SK-MEL-5 (cell line): ENCODE measurements at places on chromosomes 3 and 15.

DNA sequence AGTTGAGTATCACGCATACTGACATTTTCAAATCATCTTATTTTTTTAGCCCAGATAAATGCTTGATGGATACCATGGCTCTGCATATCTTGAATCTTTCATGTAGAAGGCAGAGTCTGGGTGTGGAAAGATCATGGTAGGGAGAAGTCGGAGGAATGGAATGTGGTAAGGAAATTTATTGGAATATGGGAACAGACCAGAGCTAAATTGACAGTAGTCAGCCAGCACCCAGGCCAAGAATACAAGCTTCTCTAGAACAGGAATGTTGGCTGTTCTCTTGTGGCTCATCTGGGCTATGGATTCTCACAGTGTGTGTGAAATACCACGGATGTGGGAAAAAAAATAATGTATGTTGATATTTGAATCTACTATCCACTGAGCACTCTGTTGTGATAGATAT is 305.7 kb upstream of the COL8A1 start:
- DNase-seq, result no peak

DNA sequence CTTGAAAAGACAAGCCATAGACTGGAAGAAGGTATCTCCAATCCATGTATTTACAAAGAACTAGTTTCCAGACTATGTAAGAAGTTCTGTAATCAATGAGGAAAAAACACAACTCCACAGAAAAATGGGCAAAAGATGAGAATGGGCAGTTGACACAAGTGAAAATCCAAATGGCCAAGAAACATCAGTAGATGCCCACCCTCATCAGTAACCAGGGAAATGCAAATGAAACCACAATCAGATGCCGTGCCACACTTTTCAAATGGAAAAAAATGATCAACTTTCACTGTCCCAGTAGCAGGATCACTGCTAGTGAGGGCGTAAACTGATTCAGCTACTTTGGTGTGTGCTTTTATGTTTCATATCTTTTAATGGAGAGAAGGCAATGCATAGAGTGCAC is 4.5 kb upstream of the CPEB1 start:
- no peak for DNase-seq

- no peak for DNase-seq
These were observed 182.8 kb upstream of the TOPAZ1 start for GRCh38 chr3:44058868-44059203.

DNA sequence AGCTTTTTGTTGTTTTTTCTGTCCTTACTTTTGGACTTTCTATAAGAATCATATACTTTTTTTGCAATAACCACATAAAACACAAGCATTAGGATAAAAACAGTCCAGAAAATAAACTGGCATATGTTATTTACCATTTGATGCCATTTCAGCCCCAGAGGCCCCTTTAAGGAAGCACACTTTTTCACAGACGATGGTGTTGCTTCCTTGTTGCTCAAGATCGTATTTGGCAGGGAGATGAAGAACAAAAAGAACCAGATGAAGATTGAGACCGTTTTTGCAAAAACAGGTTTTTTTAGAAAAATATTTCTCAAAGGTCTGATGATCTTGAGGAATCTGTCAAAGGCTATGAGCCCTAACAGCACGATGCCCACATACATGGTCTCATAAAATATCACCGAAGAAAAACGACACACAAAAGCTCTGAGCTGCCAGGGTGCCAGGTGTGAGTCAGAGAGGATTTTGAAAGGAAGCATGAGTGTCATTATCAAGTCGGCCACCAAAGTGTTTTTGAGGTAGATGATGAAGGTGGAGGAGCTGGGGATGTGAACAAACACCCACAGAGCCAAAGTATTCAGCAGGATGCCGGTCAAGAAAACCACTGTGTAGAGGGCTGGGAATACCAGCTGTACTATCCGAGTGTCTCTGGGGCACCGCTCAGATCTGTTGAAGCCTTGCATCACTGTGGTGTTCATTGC is 902 bp downstream of the P2RY13 start:
- DNase-seq, result no peak

DNA sequence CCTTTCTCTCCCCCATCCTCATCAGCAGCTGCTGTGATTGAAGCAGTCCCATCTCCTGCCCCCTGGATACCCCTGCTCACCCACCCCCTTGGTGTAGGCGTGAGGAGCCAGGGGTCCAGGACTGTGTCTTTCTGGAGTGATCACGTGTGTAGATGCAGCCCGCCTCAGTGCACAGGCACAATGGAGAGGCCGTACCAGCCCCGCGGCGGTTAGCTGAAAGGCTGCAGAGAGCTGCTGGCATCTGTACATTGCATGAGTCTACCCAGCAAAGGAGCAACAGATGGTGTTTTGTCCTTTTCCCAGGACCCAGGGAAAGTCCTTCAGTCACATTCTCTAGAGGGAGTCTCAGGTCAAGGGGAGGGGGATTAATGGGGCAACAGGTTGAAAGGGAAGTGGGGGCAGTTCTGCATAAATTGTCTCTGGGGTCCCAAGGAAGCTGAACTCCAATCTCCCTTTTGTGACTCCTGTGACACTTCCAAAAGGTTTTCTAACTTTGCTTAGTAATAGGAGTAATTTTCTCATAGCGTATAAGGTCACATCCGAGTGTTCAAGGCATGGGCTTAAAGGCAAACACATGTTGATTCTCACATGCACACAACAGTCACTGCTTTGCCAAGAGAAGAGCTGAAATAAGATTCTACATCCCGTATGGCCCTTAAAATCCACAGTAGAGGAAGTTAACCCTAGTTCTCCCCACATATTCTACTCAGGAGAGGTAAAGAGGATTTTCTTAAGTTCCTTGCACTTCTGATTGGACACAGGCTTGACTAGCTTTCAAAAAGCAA is 7.1 kb downstream of the CSPG5 start:
- no peak for DNase-seq

- DNase-seq, result no peak
These were observed 413.9 kb downstream of the EPHA3 start for GRCh38 chr3:89521328-89521727.

DNA sequence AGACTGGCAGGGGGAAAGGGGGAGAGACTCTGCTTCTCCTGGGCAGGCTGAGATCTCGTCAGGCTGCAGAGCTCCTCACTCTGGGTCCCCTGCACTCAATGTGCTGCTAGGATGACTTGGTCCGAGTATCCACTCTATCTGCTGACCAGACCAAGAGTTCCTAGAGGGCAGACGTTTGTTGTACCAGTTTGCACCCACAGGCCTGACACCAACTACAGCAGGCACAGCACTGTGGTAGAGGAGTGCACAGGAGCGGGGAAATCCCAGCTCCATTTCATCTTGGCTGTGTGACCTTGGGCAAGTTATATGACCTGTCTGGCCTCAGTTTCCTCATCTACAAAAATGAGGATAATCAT is 29.0 kb downstream of the CCDC12 start:
- DNase-seq, result no peak

- no peak for DNase-seq
These were observed at the start of gene MEGF11 for GRCh38 chr15:66253418-66254088. Gene MEGF11 (minus strand): TSS chr15:66253750. CDS start chr15:66128403, 125,347 bp downstream.

DNA sequence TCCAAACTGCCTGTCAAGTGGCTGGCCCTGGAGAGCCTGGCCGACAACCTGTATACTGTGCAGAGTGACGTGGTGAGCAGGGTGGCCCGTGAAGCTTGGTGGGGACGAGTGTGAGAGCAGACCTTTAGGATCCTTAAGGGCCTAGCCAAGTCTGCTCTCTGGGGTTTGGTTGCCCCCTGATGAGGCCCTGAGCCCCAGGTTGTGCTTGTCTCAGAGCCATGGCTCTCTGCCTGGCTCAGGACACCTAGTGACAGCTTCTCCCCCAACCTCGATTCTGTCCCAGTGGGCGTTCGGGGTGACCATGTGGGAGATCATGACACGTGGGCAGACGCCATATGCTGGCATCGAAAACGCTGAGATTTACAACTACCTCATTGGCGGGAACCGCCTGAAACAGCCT is 14.4 kb downstream of the TYRO3 start:
- DNase-seq, result no peak

DNA sequence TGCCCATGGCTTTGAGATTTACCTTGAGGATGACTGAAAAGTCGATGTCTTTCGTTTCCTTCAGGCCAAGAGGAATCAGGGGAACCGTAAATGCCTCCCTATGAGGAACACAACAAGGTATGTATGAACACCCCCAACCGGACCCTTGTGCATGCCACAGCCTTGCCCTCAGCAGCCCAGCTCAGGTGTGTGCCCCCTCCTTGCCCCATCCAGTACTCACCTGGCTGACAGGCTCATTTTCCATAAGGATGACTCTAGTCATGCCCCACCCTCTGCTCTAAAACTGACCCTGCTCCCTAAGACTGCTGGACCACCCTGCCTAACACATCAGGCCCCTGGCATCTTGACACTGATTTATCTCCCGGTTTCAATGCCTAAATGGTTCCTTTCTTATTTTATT is 270.0 kb downstream of the GOLGA6L6 start:
- no peak for DNase-seq

GRCh38 chr15:51876169-51876568 is 46.7 kb downstream of the TMOD3 start:
- no peak for DNase-seq

GRCh38 chr15:31013863-31014607 is 22.6 kb upstream of the MTMR10 start:
- DNase-seq, result no peak

- DNase-seq, result no peak
These were observed 26.4 kb downstream of the ASB7 start for GRCh38 chr15:100628746-100629145.

GRCh38 chr3:157856078-157856939 is 249.9 kb downstream of the SHOX2 start:
- DNase-seq, result no peak

DNA sequence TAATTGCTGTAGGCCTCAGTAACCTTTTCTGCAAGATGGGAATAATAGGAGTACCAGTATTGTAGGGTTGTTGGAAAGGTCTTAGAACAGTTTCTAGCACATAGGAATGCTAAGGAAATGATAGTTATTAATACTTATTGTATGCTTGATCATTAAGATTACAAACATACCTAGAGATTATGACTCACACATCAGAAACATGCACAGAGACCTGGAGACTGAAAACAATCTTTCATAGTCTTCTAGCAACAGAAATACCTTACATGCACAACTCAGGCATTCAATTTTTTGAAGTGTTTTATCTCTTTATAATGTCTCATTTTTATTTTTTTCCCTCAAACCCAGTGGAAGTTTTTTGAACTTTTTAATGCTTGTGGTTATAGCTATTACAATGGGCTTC is 104.4 kb upstream of the ZBTB20 start:
- no peak for DNase-seq

- DNase-seq, result no peak
These were observed 353.4 kb downstream of the RORA start for GRCh38 chr15:60875681-60876080.

DNA sequence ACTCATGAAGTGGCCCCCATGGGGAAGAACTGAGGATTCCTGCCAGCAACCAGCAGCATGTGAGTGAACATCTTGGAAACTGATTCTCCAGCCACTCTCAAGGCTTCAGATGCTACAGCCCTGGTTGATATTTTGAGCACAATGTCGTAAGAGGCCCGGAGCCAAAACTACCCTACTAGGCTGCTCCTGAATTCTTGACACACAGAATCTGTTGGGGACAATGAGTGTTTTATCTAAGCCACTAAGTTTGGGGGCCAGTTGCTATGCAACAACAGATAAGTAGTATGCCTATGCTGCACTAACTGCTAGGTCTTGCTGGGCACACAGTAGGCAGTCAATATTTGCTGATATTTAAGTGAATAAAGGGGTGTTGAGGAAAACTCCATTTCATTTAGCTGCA is 89.9 kb upstream of the CHL1 start:
- DNase-seq, result no peak

- no peak for DNase-seq
These were observed 1.8 kb downstream of the MANF start for GRCh38 chr3:51386852-51387229.

DNA sequence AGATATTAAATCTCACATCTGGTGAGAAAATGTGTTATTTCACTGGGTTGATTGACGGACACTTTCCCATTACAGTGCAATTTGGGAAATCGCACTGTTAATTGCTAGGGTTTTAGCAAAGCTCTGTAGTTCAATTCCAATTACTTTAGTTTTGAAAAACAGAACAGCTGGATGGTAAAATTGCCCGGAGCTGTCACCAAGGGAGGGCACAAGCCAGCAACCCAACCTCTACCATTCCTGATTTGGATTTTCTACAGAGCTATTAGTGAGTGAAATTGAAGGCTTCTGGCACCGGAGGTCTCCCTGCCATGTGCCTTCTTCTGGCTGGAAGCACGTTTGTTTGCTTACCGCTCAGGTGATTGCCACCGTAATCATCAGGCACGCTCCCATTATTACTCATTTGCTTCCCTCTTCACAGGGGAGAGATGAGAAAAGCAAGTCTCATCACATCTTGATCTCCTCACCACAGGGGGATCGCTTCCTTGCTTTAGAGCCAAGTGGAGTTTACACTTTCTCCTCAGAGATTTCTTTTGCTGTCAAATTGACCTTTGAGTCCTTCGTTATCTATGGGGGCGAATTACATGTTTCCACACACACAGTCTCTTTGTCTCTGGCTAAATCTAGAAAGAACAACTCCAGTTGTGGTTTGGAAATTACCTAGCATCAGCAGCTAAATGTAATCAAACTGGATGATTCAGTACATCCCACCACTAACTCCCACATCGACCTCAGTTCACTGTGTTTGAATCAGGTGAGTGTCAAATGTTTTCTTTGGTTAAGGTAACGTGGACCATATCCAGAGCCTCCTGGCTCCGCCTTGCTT is 421.7 kb upstream of the GOLIM4 start:
- no peak for DNase-seq

DNA sequence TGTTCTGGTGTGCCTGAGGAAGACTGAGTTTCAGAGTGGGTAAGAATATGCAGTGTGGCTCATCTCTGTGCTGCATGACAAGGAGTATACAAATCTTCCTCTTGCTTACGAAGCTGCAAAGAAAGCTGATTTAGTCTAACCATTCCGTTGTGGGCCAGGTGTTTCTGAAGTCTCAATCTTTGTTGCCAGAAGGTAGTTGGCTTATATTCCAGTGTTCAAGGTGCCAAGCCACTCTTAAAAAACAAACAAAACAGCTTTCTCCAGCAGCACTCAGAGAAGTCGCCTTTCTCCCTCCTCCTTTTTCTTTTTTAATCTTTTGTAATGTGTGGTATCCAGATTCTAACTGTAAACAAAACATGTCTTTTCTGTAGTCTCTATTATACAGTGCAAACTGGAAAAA is 872.4 kb downstream of the NAALADL2 start:
- DNase-seq, result no peak
